ENCODE measurements at places on chromosomes 11 and 22. TPM values are rescaled to one million over a fixed set of nuclear protein-coding genes. Genes with fewer than 3 reads are reported as not detected.

SPI1 gene
- not detected for total RNA-seq

OR51B2 gene
- not detected for total RNA-seq

SCUBE2 gene
- 2.7 TPM for total RNA-seq

NPAS4 gene
- total RNA-seq: 0.36 TPM

HDAC10 gene
- total RNA-seq: 20.6 TPM

CNIH2 gene
- total RNA-seq: under 0.01 TPM

MYBPC3 gene
- not detected for total RNA-seq

KCNK4 gene
- 0.29 TPM for total RNA-seq

ZBTB3 gene
- total RNA-seq: 13.0 TPM

OR51I1 gene
- total RNA-seq: not detected

KRTAP5-3 gene
- not detected for total RNA-seq

CLDN5 gene
- total RNA-seq: not detected

EED gene
- 12.3 TPM for total RNA-seq

OR10A5 gene
- not detected for total RNA-seq

RASL10A gene
- total RNA-seq: not detected

TCIRG1 gene
- 87.5 TPM for total RNA-seq

BEST1 gene
- total RNA-seq: 5.6 TPM

CASP12 gene
- total RNA-seq: not detected

SYCE3 gene
- not detected for total RNA-seq

HBG1 gene
- total RNA-seq: not detected
